ENCODE measurements at places on chromosomes 6 and 20.

DNA sequence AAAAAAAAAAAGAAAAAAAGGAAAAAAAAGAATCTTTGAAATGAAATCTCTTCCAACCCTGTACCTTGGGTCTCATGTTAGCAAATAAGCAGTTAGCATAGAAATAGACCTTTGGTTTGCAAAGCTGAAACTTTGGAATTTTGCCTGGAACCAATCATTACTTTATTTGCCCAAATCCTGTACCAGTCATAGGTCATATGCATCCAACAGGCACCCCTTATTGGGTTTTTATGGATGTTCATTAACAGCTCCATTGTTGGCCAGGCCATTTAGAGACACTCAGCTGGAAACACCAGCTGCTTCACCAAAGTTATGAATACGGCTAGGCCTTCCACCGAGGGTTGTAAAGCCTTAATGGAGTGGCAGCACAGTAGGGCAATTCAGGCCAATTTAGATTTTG lies 53.0 kb downstream of the ALDH8A1 start:
- no peak for DNase-seq

DNA sequence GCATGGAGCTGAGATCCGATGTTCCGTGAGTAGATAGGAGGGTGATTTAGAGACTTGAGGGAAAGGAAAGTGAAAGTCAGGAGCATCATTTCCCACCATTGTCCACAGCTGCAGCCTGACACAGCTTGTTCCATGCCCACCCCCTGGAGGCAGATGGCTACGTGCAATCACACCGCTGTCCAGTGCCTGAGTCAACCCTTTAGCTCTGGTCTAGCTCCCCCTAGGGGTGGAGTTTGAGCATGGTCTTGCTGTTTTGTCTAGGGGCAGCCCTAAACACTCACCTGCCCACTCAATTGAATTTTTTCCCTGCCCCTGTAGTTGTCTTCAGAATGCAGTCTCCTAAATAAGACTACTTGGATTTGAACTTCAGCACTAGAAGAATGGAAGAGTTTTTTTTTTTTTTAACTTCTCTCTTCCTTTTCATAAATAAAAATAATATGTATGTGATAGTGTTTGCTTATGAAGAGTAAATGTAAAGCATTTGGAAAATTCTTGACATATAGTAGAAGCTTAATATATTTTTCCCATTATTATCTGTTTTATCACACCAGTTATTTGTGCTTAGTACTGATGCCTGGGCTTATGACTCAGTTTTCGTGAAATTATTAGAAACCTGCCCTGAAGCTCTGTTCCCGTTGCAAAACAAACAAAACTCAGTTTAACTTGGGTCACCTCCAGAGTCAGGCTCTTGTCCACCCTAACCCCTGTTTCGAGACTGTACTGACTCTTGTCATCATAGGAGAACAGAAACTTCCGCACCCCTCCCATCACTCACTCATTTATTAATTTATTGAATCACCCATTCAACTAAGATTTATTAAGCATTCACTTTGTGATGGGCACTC lies 814.8 kb downstream of the MAFB start:
- DNase-seq, result peak; percentile 44

GRCh38 chr6:465531-466348 lies 74.2 kb downstream of the IRF4 start:
- DNase-seq, result no peak

GRCh38 chr20:49690899-49691620 lies 22.6 kb downstream of the B4GALT5 start:
- no peak for DNase-seq

GRCh38 chr6:28751514-28751913 lies 172.3 kb downstream of the TRIM27 start:
- no peak for DNase-seq

DNA sequence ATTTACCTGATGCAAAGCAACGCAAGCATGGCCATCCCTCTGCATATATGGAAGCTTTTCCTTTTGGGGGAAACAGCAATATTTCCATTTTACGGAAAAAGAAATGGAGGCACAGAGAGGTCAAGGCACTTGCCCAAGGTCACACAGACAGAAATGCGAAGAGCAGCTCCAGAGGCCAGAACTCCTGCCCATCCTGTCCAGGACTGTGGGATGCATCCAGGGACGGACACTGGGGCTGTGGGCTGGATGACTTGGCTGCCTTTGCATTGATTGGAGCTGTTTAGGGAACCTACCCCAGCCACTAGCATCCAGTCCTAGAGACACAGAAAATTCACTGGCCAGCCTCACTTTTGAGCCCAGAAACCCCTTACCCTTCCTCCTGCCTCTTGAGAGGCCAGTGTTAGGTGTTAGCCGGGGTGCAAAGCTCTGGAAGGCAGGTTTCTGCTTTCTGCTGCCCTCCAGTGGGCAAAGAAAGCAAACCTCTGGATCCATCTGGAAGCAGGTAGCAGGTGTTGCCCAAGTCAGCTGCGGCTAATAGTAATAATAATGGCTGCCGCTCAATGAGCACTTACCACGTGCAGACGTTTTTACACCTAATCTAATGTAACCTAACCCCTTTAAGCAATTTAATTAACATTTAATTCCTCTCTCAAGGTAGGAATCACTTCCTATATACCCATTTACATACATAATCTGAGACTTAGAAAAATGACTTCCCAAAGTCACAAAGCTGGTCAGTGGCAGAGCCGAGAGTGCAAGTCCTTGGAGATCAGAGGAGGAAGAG lies 31.7 kb upstream of the CCN5 start:
- DNase-seq, result peak; percentile 31

DNA sequence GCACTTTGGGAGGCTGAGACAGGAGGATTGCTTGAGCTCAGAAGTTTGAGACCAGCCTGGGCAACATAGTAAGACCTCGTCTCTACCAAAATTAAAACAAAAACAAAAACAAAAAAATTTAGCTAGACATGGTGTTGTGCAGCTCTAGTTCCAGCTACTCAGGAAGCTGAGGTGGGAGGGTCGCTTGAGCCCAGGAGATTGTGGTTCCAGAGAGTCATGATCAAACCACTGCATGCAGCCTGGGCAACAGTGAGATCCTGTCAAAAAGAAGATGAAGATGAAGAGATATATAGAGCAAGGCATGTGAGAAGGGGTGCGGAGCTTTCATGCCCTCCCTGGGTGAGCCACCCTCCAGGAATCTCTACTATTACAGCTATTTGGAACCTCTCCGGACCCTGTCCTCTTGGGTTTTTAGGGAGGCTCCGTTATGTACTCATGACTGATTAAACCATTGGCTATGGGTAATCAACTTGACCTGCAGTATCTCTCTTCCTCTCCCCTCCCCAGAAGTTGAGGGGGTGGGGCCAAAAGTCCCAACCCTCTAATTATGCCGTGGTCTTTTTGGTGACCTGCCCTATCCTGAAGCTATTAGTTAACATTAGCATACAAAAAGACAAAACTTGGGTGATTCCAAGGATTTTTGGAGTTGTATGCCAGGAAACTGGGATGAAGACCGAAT lies 9.0 kb downstream of the POLH start:
- no peak for DNase-seq

DNA sequence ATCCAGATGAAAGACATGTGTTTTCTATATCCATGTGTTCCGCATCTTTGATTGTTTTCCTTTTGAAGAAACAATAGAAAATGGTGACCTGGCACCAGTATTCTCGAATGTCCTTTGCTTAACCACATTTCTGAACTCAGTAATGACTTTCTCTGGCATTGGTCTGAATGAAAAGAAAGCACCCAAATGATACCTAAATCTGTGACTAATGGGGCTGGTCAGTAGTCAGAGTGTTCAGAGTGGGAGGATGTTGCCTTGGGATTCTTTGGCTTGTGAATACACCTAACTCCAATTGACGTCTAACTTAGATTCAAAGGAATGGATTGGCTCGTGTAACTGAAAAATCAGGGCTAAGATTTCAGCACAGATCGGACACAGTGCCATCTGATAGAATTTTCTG lies 27.1 kb downstream of the PARD6B start:
- DNase-seq, result no peak

DNA sequence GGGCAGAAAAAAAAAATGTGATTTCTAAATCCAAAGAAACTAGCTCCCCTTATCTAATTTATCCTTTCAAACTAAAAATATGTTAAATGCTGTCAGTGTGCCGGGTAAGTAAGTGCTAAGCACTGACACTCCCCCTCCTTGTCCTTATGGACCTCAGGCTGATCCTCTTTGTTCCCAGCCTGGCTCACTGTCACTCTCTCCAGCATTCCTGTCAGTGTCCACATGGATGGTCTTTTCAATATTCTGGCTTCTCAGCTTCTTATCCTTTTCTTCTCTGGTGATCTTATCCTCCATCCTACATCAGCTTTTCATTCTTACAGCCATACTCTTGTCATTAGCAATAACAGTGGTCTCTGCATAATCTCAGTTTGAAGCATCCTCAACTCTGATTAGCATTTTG lies 55.0 kb downstream of the BCKDHB start:
- DNase-seq, result no peak

- DNase-seq, result no peak
These were observed 209.7 kb upstream of the TENT5A start for GRCh38 chr6:81962198-81962597.

DNA sequence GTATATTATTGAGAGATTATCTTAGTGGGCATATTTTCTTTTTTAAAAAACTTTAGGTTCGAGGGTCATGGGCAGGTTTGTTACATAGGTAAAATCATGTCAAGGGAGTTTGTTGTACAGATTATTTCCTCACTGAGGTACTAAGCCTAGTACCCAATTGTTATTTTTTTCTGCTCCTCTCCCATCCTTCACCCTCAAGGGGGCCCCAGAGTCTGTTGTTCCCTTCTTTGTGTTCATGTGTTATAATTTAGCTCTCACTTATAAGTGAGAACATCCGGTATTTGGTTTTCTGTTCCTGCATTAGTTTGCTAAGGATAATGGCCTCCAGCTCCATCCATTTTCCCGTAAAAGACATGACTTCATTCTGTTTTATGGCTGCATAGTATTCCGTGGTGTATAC lies 247.9 kb upstream of the RAB32 start:
- DNase-seq, result no peak

GRCh38 chr6:159008656-159009288 lies 8.8 kb upstream of the RSPH3 start:
- no peak for DNase-seq

DNA sequence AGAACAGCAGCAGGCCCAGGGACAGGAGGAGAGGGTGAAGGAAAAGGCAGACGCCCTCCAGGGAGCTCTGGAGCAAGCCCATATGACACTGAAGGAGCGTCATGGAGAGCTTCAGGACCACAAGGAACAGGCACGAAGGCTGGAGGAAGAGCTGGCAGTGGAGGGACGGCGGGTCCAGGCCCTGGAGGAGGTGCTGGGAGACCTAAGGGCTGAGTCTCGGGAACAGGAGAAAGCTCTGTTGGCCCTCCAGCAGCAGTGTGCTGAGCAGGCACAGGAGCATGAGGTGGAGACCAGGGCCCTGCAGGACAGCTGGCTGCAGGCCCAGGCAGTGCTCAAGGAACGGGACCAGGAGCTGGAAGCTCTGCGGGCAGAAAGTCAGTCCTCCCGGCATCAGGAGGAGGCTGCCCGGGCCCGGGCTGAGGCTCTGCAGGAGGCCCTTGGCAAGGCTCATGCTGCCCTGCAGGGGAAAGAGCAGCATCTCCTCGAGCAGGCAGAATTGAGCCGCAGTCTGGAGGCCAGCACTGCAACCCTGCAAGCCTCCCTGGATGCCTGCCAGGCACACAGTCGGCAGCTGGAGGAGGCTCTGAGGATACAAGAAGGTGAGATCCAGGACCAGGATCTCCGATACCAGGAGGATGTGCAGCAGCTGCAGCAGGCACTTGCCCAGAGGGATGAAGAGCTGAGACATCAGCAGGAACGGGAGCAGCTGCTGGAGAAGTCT lies 25.5 kb downstream of the C20orf173 start:
- no peak for DNase-seq

GRCh38 chr6:90669846-90670245 lies 83.0 kb upstream of the MAP3K7 start:
- DNase-seq, result no peak

DNA sequence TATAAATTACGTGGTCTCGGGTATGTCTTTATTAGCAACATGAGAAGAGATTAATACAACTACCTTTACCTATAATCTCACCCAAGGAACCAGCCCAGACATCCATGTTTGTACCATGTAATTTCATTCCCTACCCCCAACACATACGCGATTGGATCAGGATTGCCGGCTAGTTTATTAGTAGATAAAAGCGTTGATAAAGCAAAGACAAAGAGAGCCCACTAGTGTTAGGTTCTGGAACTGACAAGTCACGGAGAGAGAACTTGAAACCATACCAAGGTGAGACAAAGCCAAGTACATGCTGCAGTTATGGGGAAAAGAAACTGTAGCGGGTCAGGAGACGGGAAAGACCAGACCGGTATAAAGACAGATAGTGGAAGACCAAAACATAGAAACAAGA lies 37.4 kb upstream of the FAM135A start:
- no peak for DNase-seq

GRCh38 chr20:8005033-8005432 lies 14.5 kb downstream of the TMX4 start:
- DNase-seq, result no peak

DNA sequence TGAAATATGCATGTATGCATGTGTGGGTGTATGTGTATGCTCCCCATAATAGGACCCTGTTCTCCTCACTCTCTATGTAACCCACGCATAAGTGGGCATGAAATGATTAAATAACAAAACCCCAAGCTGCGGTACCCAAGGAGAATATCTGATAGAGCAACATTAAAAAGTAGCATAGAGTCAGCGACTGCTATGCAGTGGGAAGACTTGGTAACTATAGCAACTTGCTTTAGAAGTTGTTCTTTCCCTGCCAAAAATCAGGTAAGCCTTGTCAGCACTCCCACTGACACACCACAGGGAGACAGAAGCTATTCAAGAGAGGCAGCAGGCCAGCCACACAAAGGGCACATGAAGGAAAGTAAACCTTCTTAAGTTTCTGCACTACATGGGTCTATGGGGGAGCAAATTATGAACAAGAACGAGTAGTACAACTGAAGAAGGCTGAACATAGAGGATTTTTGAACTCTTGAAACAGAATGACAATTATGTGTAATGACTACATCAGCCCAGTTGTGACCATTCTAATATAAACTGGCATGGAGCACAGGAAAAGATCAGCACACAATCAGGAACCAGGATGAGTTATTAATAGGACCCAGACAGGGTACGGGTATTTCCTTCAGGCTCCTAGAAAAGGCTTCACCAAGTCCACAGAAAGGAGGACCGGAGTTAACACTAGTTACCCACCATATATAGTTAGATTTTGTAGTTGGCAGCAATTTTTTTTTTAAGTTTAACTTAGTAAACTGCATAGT lies 89.9 kb downstream of the GPR6 start:
- no peak for DNase-seq

DNA sequence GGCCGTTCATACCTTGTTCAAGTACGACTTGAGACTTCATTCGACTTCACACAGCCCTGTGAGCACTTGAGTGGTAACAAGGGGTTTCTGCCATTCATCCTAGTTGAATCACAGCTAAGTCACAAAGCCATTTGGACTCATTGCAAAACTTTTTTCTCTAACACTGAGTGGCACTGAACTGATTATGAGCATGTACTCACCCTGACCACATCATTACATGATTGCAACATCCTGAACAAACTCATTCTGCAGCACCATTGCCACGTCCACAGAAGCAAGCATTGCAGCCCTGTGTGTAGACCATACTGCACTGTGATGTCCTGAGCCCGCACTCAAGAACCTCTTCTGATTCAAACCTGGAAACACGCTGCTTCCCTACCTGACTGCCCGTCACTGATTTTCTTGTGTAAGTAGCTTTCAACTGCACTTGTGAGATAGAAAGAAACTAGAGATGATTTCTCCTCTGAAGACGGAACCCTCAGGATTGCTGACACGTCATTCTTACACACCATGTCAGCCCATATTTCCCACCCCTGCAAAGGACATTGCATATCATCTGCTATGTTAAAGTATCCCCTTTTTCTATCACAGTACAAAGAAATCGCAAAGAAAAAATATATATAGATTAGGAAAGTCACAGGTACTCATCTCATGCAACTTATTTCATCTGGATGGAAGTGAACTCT lies 81.6 kb downstream of the C6orf118 start:
- DNase-seq, result no peak

GRCh38 chr20:16490696-16491095 lies 82.6 kb downstream of the KIF16B start:
- DNase-seq, result no peak
